ENCODE measurements at places on chromosomes 13 and 19.

GRCh38 chr19:11053817-11054195 is 35.5 kb upstream of the LDLR start:
- no peak for DNase-seq

- DNase-seq = no peak
These were observed 1198.2 kb upstream of the PCDH9 start for GRCh38 chr13:68428292-68428691.

DNA sequence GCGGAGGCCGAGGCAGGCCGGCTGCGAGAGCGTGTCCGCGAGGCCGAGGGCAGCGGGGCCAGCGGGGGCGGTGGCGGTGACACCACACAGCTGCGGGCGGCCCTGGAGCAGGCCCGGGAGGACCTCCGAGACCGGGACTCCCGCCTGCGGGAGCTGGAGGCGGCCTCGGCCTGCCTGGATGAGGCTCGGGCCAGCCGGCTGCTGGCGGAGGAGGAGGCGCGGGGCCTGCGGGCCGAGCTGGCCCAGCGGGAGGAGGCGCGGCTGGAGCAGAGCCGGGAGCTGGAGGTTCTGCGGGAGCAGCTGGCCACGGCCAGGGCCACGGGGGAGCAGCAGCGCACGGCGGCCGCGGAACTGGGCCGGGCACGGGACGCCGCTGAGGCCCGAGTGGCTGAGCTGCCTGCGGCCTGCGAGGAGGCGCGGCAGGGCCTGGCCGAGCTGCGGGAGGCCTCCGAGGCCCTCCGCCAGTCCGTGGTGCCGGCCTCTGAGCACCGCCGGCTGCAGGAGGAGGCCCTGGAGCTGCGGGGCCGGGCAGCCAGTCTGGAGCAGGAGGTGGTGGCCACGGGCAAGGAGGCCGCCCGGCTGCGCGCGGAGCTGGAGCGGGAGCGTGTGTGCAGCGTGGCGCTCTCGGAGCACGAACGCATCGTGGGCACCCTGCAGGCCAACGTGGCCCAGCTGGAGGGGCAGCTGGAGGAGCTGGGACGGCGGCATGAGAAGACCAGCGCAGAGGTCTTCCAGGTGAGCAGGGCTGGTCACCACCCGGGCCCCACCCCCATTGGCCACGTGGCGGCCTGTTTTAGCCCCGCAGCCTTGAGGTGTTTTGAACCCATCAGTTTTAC is 11.7 kb upstream of the EBI3 start:
- DNase-seq = no peak

GRCh38 chr19:960020-960419 is 24.1 kb upstream of the WDR18 start:
- no peak for DNase-seq

GRCh38 chr19:28869459-28869858 is 343.5 kb downstream of the UQCRFS1 start:
- DNase-seq = no peak

GRCh38 chr19:48975947-48976847 is 11.1 kb downstream of the FTL start:
- peak; percentile 71 for DNase-seq

GRCh38 chr13:114130837-114131582 is 1.4 kb downstream of the RASA3 start:
- DNase-seq = peak; percentile 96

GRCh38 chr13:72145383-72145782 is 278.4 kb upstream of the DACH1 start:
- DNase-seq = no peak

DNA sequence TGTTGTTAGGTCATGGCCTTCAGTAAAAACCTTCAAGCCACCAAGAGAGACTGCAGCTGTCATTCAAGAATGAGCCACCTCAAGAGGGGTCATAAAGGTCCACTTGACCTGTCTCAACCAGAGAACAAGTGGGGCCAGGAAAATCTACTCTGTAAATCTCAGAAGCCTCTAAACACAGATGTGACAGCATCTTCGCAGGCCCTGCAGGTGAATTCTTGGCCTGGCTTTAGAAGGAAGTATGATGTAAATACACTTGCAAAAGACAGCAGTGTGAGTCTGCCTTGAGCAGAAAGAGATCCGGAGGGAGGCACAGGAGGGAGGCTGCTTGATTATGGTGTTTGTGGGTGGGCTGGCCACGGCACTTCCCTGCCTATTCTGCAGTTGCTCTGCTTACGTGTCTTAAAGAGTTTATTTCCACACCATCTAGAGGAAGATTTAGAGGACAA is 1082.9 kb downstream of the UQCRFS1 start:
- DNase-seq = no peak

- no peak for DNase-seq
These were observed 214.0 kb downstream of the ENOX1 start for GRCh38 chr13:43572656-43573360.

DNA sequence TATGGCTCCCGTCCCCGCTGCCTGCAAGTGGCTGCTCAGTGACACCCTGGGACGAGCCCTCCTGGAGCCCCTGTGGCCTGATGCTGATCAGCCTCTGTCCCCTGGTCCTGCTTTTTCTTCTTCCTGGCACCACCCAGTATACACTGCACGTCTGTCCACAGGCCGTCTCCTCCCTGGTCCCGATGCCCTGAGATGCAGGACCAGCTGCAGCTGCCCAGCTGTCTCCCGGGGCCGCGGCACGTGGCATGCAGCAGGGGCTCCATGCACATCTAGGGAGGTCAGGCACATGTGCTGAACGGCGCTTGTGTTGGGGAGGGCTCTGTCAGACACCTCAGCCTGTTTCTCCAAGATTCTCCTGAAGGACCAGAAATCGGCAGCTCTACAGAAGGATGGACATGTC is 30.2 kb downstream of the ZFR2 start:
- no peak for DNase-seq

DNA sequence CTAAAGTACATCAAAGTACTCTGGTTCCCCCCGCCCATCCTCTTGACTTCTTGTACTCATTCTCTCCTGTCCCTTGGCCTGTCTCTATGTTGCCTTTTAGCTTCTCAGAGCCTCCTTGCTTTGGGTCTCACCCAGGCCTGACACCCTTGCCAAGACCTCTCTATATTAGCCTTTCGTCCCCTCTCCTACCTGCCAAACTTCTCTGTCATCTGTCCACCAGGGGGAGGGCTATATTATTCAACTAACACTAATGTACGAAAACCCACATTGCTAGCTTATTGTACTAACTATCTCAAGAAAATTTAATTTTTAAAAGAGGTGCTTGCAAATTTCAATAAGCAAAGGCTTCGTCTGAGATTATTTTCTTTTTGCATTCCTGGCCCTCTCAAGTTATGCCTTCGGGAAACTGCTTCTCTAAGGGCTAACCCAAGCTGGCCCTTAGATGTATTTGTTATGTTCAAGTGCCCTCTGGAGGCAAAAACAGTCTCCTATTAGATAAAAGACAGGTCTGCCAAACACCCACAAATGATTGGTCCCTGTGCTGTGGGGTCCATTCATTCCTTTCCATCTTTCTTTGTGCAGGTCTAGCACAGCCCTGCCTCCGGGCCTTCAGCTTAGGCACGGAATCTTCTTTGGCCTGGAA is 6.3 kb upstream of the MRPS31 start:
- peak; percentile 50 for DNase-seq

DNA sequence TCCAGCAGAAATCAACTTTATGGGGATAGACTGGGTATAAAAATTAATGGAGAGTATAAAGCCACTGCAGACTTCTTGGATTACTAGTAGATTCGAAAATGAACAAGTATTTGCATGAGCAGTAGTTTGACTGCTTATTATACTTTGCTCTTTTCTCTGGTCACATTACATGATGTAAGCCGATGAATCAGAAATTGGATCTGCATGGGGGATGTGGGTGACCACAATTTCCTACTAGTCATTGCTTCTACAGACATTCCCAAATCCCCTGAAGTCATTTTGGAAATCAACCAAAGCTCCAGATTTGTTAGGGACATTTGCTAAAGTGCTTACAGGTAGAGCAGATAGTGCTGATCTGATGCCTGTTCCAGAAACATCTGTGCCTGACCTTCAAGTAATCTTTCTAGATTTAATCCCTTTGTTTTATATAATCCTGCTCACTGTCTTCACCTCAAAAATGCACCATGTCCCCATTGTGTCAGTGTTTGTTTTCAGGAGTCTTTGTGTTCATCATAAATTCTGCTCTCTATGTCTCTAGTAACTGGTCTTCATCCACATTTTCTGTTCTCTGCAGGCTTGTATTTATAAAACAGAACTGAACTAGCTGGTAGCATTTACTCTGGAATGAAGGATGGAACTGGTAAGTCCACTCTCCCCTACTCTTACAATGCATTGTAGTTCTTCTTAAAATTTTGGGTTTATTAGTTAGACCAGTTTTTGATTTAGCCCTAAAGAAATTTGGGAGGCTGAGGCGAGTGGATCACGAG is 201.5 kb upstream of the CSNK1A1L start:
- peak; percentile 23 for DNase-seq

GRCh38 chr13:31069808-31070534 is 91.7 kb downstream of the HSPH1 start:
- no peak for DNase-seq

GRCh38 chr13:105048677-105049076 is 1486.8 kb downstream of the EFNB2 start:
- no peak for DNase-seq

DNA sequence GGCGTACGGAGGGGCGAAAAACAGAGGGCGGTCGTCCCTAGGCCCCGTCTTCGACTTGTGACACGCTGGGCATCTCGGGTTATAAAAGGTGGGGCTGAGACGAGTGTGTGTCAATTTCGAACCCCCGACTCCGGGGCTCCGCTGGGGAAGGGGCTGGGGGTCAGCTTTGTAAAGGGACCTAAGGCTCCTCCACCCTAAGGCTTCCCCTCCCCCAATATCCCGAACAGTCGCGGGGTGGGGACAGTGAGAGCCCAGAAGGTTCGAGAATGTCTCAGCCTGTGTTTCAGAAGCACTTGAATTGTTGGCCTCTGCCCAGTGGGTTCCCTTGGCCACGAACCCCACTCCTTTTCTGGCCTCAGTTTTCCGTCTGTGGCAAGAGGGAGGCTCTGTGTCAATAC is 450 bp downstream of the SELENOW start:
- no peak for DNase-seq

DNA sequence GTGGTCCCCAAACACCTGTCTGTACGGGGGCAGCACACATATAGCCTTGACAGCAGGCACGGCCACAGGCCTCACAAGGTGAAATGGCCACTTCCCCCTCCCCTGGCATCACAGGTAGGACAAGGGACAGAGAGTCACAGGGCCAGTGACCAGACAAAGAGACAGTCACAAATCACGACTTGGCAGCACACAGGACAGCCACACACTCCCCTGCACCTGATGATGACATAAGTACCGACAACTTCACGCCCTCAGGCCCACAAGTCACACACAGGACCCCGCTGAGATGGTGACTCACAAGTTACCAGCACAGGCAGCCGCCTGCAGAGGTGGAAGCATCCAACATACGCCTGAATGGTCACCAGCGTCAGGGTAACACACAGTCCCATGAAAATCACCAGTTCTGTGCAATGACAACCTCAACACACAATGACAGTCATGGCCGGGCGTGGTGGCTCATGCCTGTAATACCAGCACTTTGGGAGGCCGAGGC is 16.5 kb downstream of the TYK2 start:
- no peak for DNase-seq

- DNase-seq = no peak
These were observed 92.8 kb upstream of the FARP1 start for GRCh38 chr13:98050041-98050466.

- no peak for DNase-seq
These were observed 1.1 kb upstream of the MISP start for GRCh38 chr19:749811-750210.

DNA sequence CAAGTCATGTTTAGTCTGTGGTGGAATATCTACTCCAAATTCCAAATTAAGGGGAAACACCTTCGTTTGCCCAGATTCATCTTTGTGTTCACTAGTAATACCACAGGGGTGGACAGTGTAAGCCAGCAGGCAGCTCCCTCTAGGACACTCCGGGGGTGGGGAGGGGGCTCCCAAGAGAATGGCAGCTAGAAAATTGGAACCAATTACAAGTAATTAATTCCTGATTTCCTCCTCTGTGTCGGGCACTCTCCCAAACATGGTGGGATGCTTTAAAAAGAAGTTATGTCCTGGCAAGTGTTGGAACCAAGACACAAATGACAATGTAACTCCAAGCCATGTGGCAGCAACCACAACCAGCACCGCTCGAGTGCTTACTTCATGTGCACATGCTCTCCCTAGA is 5.9 kb downstream of the COL4A1 start:
- DNase-seq = no peak

GRCh38 chr19:21586311-21587116 is 81.1 kb downstream of the ZNF429 start:
- DNase-seq = no peak

- peak; percentile 39 for DNase-seq
These were observed 224.8 kb downstream of the NHLRC3 start for GRCh38 chr13:39263033-39263432.

GRCh38 chr19:34847393-34847792 is 74.4 kb upstream of the ZNF599 start:
- DNase-seq = no peak

GRCh38 chr19:29705706-29706105 is 9.4 kb downstream of the C19orf12 start:
- no peak for DNase-seq

DNA sequence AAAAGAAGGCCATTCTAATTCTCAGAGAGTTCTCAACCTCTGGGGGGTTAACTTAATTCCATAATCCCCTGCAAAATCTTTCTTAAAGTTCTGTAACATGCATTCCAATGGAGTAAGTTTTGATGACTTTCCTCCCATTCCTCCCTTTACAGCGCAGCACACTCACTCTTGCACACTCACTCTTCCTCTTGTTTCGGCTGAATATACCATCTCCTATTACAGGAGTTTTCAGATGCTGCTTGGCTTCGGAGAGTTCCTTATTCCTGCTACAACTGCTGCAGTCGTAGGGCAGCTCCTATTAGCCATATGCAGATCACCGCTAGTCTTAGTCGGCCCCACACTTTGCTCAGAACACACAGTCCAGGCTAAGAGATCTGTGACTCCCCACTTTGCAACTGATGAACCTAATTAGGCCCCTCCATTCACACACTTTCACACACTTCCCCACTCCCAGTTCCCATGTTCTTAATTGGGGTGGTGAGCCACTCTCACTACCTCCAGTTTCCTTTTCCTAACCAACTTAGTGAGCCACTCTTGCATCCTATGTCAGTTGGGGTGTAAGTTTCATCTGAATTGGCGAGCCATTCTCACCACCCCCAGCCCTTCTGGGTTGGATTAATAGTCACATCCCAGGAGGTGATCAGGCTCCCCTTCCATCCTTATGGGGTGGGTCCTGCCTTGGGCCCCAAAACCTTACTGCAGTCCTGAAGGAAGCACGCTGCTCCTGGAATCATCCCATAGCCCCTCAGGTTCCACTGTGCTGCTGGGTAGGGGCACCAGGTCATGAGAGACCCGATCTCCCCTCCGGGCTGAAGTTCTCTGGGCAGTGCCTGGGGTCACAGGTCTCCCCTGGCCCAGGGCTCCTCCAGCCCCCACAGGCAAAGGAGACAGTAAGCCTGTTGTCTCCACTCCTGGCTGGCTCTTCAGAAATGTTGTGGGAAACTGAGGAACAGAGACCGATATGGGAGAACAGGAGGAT is 53.9 kb downstream of the OR10H4 start:
- DNase-seq = no peak

DNA sequence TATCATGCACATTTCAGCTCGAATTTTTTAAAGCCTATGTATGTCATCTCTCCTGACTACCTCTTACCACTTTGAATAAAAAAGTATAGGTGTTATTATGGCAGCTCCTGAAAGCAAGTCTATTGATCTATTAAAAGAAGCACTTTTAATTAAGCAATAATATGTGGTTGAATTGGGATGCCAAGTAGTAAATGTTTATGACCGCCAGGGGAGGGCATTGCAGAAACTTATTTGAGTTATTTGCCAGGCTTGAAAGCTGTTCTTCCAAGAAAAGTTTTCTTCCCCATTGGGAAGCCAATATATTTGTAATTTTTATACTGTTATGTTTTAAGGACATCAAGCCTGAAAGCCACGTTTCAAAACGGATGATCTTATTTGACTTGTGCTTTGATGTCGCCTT is 88.1 kb upstream of the SOX21 start:
- DNase-seq = no peak
